ENCODE measurements at places on chromosomes 1 and 21.

- DNase-seq = no peak
These were observed 76.4 kb upstream of the DNAH14 start for GRCh38 chr1:224852901-224853568.

GRCh38 chr1:229846351-229846750 lies 220.3 kb downstream of the URB2 start:
- no peak for DNase-seq

GRCh38 chr1:24105368-24106160 lies 6.4 kb downstream of the MYOM3 start:
- no peak for DNase-seq

GRCh38 chr1:238681021-238681420 lies 705.3 kb upstream of the CHRM3 start:
- no peak for DNase-seq

DNA sequence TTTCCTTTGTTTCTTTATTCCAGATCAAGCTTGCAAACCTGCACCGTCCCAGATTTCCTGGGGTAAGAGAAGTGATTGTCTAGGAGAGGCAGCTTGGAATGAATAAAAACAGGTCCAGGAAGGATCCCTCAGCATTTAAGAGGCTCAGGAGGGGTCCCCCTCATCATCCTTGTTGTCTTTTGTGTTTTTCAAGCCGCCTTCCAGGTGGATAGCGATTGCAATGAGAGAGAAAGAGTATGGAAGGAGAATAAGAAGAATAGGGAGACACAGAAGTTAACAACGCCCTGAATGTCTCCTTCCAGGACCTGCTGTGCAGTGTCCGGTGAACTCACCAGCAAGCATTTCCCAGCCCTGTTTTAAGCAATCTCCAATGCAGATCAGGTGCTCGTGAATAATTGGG lies 8.5 kb downstream of the ERG start:
- DNase-seq = no peak

GRCh38 chr1:231397886-231398671 lies 24.0 kb downstream of the EGLN1 start:
- DNase-seq = no peak

All from T-helper 22 cell (primary cell).